ENCODE measurements at places on chromosomes 7 and 10. TPM values are rescaled to one million over a fixed set of nuclear protein-coding genes. Genes with fewer than 3 reads are reported as not detected.

- ATAC-seq, result no peak
Observed at GRCh38 chr7:12737373-12737772, 49.9 kb downstream of the ARL4A start.

GRCh38 chr7:55104712-55105433, 86.1 kb downstream of the EGFR start:
- ATAC-seq, result no peak

GRCh38 chr7:123637203-123637602, 18.5 kb upstream of the LMOD2 start:
- ATAC-seq, result no peak

Gene SLC25A28
- 35.8 TPM for total RNA-seq

Gene ANXA8L1
- 193 TPM for total RNA-seq

- ATAC-seq, result no peak
Observed at GRCh38 chr7:74505471-74506324, 52.0 kb downstream of the GTF2IRD1 start.

DNA sequence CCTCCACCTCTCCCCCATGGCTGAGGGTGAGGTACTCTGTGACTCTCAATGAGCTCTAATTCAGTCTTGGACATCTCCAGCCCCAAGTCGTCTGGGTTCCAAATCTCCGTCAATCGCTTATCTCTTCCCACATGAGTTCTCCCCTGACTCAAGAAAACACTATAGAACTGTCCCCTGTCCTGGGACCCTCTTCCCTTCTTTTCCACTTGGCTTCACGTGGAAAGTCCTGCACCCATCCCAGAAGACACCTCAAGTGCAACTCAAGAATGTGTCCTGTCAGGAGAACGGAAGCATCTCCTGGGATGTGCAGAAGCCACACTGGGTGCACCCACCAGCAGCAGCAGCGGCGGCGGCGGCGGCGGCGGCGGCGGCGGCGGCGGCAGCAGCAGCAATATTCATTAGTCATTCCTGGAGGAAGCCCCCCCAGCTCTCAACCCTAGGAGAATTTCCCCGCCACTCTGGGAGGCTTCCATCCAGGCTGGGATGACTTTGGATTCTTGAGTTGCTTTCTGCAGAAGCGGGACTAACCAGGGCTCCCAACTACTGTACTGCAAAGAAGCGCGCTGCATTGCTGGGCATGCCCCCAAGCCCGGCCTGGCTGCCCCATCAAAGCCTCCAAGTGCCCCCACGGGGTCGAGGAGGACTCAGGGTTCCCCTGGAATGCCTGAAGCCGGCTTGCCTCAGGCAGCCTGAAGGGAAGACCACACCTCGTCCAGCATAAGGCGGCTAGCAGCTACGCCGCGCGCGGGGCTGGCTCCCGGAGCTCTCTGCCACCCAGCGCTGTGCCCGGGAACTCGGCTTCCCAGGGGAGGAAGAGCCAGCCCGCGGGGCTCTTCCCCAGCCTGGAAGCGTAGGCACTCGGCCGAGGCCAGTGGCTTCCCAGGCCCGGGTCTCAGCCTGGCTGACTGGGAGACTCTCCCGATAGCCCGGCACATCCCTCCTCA, 1.0 kb downstream of the CRTAC1 start:
- no peak for ATAC-seq

DNA sequence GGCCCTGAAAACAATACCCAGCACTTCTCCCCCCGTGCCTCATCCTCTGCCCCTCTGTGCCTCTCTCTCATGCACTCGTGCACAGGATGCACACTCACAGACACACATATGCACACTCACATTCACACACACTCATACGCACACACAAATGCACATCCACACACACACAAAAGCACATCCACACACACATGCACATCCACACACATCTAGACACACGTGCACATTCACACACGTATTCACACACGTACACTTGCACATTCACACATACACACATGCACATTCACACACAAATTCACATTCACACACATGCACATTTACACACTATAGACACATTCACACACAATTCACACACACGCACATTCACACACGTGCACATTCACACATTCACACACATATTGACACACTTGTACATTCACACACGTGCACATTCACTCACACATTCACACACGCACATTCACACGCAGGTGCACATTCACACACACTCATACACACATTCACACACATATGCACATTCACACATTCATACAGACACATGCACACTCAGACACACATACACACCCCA, 19.2 kb downstream of the SHH start:
- ATAC-seq, result no peak

Measured in esophagus mucosa (tissue), 1 donor.